Activated CD8-positive, alpha-beta memory T cell treated with anti-CD3 and anti-CD28 coated beads for 48 hours (primary cell): ENCODE measurements at places on chromosomes 16 and 17.

- no peak for DNase-seq
Measured at GRCh38 chr17:73292031-73292531, 19.7 kb downstream of the CDC42EP4 start.

GRCh38 chr16:4537376-4538343 is 913 bp downstream of the CDIP1 start:
- no peak for DNase-seq

- no peak for DNase-seq
Measured at GRCh38 chr16:67943619-67944504, at the start of gene LCAT. Gene LCAT (minus strand): TSS chr16:67944120. CDS start chr16:67944101, 19 bp downstream.

DNA sequence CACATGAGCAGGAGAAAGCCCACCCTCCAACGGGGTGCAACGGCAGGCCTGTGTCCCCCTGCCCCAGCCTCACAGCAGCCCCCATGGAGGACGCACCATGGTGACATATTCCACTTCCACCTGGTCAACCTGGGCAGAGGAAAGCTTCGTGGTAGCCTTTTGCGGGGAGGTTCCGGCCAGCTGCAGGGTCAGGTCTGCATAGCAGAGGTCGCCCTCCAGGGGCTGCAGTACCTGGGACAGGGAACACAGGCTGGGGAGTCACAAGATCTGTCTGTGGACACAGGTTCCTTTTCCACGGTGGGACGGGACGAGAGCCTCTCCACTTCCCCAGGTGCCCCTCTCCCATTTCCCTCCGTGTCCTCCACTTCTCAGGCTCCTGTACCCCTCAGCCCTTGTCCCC is 17.1 kb downstream of the CD300LF start:
- DNase-seq = no peak

DNA sequence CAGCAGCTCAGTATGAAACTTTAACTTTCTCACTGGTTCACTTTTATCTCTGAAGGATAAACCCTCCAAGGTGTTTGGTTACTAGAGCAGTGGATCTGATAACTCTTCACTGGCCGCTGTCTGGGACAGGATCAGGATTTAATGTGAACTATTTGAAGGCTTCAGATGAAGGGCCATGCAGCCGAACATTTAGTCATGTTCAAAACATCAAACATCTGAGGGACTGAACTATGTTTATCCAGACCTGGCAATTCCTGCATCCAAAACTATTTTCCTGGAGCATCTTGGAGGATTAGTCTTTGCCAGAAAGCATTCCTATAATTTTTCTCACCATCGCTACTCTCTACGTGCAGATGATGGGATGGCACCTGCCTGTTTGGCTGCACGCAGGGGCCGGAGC is 20.3 kb upstream of the PMP22 start:
- DNase-seq = no peak

DNA sequence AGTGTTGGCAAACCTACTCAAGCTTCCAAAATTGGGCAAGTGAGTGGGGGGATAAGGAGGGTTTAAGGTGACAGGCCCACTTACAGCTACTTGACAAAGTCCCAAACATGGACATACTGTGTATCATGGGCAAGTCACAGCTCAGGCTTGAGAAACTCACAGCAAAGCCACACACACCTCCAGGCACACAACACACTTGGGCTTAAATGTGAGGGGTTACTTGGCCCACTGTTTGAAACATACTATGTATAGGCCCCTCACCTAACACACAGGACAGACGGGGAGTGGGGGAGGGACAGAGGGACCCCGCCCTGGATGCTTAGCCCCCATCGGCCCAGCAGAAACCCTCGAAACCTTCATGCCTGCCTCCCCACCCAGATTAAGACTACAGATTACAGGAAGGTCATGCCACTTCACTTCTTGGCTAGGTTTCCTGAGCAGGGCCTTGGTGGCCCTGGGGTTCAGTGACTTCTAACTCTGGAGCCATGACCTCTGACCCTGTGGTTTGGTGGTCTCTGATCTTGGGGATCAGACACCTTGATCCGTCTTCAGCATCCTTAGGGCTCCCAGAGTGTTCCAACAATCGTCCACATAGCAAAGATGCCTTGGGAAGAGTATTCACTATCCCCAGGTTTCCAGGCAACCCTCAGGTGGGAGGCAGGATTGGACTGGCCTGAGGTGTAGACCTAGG is 2.3 kb upstream of the SAMD14 start:
- DNase-seq = no peak

- no peak for DNase-seq
Measured at GRCh38 chr17:28335959-28336871, 654 bp downstream of the TNFAIP1 start.

- DNase-seq = no peak
Measured at GRCh38 chr17:17859909-17860765, 23.4 kb upstream of the SREBF1 start.

GRCh38 chr16:3792472-3793012 is 75.2 kb upstream of the TRAP1 start:
- no peak for DNase-seq

- DNase-seq = no peak
Measured at GRCh38 chr17:57555636-57556175, 189.4 kb downstream of the CCDC182 start.

GRCh38 chr17:80146121-80147034 is 550 bp downstream of the EIF4A3 start:
- DNase-seq = peak; percentile 34
